CD4-positive, alpha-beta T cell (primary cell): ENCODE measurements at places on chromosomes 2 and 18.

- no peak for DNase-seq
Observed at GRCh38 chr2:108304975-108305374, 16.3 kb downstream of the SULT1C2 start.

GRCh38 chr2:159119652-159120257 is 151.3 kb downstream of the TANC1 start:
- no peak for DNase-seq

DNA sequence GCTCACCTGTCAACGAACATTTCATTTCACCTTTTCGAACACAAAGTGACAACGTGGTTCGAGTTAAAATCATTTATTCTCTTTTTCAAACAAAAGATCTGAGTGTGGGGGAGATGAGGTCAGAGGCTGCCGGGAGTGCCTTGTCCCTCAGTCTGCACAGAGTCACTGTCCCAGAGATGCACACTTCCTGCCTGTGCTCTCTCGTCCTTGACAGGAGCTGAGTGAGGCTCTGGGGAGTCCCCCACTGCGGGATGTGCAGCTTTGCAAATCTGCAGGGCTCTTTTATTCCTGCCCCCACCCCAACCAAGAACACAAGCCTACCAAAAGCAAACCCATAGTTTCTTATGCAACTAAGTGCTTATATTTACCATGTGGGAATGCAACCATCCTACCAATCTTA is 497.8 kb downstream of the EIPR1 start:
- no peak for DNase-seq

DNA sequence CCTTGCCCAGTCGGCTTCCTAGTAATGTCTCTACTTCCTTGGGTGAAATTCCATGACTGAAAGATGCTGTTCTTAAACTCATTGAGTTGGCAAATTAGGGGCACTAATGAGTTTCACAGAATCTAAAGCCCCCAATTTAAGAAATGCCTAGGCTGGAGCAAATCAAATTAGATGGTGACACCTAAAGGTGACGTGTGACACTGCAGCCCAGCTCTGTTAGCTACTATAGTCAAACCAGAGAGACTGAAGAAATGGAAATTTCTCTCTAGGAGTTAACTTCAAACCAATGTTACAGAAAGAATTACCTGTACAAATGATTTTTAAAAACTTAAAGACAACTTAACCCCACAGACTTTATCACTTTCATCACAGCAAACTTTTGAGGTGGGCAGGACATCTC is 37.2 kb downstream of the LCT start:
- DNase-seq = no peak

GRCh38 chr2:222912117-222912516 is 51.3 kb downstream of the ACSL3 start:
- peak; percentile 22 for DNase-seq
